GM10248 (cell line): ENCODE measurements at places on chromosomes 5 and 9.

- no peak for DNase-seq
Measured at GRCh38 chr5:74020503-74020902, 394.5 kb downstream of the ARHGEF28 start.

DNA sequence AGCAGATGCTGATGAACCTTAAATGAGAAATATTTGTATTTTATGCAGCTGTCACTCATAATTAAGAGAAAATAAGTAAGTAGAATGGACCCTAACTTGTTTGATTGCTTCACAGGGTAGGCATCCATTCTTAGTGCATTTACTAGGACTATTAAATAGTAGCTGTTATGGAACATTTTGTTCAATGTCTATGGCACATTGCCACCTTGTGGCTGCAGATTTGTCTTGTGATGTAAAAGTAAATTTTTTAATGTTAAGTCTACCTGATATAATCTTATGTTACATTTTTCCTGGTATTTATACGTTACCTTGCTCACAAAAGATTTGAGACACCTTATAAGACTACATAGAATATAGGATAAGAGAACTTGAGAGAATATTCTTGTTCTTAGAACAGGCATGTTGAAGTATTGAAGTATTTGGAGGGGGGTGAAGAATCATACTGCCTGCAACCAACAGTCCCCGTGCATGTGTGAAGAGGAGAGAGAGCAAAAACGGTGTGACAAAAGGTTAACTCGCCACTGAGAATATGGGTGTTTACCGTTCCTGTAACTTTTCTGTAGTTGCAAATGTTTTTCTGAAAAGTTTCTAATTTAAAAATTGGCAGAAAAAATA lies 161.1 kb downstream of the MAST4 start:
- peak; percentile 31 for DNase-seq

DNA sequence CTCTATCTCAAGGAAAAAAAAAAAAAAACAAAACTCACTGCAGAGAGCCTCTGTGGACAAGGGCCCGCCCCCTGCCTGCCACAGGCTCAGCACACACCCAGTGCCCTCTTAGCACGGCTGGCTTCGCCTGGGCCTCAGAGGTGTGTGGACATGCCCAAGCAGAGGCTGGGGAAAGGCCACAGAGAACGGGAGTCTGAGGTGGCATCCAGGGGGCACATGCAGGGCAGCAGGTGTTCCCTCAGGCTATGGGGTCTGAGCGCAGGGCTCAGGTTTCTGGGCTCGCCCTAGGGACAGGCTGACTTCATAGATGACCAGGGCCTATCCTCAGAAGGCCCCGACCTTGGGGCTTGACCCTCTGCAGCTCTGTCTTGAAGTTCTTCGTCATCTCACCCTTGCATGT lies 138.7 kb downstream of the ZNF354C start:
- no peak for DNase-seq

DNA sequence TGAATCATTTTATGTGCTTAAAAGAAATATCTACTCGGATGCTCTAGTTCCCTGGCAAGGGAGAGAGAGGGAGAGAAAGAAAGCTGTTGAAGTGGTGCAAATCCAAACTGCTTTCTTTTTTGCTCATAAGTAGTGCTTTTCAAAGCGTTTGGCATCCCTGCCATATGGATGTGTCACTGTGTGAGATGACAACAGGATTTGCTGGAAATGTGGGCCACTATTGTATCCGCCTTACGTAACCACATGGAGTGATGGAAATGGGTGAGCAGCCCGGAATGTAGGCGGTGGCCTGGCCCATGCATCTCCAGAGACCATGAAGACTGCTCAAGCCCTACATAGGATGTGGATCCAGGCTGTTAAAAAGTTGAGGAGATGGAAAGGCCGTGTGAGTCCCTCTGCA lies 30.8 kb downstream of the TJP2 start:
- no peak for DNase-seq

DNA sequence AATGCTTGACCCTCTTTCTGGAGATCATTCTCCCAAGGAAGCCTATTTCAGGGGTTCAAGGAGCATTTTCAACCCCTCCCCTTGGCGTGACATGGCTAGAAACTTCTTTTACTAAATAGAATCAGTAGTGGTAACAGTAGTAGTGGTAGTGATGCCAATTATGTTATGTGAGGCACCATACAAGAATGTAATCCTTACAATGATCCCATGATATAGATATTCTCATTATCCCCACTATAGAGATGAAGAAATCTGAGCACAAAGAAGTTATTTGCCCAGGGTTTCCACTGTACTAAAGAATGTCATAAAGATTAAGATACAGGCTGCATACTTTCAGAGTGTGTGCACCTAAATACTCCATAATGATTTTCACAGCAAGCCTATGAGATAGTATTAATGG lies 155.4 kb upstream of the CLINT1 start:
- DNase-seq = no peak

DNA sequence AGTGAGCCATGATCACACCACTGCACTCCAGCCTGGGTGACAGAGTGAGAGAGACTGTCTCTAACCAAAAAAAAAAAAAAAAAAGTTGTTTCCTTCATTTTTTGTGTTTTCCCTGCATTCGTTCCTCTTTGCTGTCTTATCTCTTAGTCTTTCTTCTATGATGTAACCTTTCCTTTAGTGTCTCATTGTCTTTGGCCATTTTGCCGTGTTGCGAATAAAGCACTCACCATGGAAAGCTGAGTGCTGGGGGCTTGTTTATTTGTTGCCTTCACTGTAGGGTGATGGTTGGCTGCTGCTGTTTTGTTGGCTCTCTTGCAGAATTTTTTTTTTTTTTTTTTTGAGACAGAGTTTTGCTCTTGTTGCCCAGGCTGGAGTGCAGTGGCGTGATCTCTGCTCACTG lies 7.7 kb downstream of the EHMT1 start:
- DNase-seq = no peak

DNA sequence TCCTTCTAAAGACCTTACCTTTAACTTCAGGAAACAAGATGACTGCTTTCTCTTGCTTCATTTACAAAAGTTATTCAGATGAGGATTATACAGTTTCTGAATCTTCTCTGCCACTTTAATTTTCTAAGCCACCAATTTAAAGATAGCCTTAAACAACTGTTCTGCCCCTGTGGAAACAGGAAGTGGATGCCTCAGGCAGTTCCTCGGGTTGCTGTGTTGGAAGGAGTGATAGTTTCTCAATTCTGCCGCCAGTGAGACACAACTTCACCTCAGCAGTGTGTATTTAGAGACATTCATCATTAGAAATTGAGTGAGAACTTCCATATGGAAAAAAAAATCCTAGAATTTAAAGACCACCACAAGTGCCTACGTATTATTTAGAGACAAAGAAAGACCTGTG lies 475.1 kb upstream of the WWC1 start:
- DNase-seq = no peak

DNA sequence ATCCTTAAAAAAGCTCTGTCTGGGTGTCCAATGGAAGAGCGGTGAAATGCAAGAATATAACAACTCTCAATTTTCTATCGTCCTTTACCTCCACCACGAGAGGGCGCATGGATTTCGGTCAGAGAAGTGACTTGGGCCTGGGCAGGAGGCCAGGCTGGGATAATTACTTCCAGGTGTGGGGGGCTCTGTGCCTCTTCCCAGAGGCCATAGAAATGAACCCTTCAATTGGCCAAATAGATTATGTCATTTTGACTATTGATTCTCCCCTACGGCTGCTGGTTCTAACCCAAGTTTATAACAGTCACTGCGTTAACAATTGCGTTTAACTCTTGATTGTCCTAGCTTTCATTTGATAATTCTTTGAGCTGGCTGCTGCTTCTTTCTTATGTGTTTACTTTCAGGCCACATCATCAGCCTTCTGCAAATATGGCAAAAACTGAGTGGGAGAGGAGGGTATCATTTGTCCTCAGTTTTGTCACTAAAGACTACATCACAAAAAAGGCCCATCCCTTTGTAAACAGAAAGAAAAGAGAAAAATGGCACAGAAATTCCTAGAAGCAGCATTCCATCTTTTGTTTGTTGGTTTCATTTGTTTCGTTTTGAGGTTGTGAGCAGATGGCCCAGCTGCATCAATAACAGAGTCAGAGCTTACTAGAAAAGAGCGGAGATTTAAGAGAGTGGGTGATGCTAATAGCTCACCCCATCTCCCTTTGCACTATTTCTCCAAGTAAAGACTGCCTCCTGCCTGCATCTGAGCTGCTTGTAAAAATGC lies 45.4 kb upstream of the ZFR start:
- DNase-seq = peak; percentile 69

- no peak for DNase-seq
Measured at GRCh38 chr5:94517490-94518488, 100.6 kb downstream of the KIAA0825 start.

- DNase-seq = no peak
Measured at GRCh38 chr5:77628840-77629508, 9.5 kb downstream of the OTP start.

DNA sequence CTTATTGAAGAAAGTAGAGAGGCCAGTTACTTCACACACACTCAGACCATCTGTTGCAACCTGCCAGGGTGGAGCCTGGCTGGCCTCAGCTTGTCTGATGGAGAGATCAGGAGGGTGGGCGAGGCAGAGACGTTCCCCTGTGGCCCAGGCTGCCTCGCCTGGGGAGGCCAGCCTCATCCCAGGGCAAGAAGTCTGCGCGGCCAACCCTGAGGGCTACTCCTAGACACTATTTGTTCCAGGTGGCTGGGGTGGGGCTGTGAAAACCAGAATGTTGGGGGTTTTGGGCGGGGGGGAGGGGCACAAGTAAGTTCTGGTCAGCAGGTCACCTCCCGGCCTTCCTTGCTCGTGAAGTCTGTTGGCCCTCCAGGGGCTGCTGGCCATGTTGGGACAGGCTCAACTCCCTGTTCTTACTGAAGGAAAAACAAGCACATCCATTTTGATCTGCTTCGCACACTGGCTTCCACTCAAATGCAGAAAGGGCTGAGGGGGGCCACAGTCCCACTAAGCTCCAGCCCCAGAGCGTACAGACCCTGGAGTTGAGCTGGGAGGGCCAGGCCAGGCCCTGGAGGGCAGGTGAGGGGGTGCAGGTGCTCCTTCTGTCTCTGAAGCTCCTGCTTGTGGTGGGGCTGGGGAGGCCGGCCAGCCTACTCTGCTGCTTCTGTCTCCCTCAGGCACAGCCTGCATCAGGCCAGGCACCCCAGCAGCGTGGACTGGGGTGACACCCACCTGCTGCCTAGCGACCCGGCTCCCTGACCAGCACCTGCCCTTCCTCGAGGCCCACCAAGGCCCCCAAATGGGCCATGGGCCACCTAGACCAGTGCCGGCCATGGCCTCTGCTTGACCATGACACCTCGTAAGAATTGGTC lies 46.6 kb downstream of the SECISBP2 start:
- DNase-seq = no peak

DNA sequence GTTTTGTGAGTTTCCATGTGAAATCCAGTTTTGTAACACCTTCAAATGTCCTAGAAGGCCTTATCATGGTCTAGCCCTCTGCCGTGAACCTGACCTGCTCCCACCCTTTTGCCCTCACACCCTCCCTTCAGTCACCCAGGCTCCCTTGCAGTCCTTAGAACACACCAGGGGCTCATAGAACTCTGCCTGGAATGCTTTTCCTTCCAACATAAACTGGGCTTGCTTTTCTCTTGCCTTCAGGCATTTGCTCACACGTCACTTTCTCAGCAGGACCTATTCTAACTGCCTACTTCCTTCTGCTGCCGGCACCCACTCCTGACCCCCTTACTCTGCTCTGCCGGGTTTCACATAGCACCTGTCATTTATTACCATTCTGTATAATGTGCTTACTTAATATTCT lies 111.9 kb downstream of the PDE8B start:
- no peak for DNase-seq
